Stimulated activated CD4-positive, alpha-beta T cell treated with anti-CD3 and anti-CD28 coated beads, Interleukin-4, amount 100 ng/mL, for 1 hour (primary cell): ENCODE measurements at places on chromosomes 6 and 20.

GRCh38 chr6:116405138-116405537 is 34.4 kb downstream of the DSE start:
- DNase-seq = no peak

GRCh38 chr20:45290677-45291355 is 15.8 kb upstream of the RBPJL start:
- peak; percentile 64 for DNase-seq

GRCh38 chr20:52667358-52667757 is 304.8 kb upstream of the TSHZ2 start:
- no peak for DNase-seq

GRCh38 chr6:45138765-45139164 is 189.4 kb upstream of the RUNX2 start:
- DNase-seq = no peak

- DNase-seq = no peak
Measured at GRCh38 chr20:43388268-43389002, 69.3 kb upstream of the SRSF6 start.

- no peak for DNase-seq
Measured at GRCh38 chr6:34957231-34957783, 68.3 kb downstream of the ANKS1A start.

- DNase-seq = no peak
Measured at GRCh38 chr6:79430913-79431536, 106.2 kb downstream of the LCA5 start.

DNA sequence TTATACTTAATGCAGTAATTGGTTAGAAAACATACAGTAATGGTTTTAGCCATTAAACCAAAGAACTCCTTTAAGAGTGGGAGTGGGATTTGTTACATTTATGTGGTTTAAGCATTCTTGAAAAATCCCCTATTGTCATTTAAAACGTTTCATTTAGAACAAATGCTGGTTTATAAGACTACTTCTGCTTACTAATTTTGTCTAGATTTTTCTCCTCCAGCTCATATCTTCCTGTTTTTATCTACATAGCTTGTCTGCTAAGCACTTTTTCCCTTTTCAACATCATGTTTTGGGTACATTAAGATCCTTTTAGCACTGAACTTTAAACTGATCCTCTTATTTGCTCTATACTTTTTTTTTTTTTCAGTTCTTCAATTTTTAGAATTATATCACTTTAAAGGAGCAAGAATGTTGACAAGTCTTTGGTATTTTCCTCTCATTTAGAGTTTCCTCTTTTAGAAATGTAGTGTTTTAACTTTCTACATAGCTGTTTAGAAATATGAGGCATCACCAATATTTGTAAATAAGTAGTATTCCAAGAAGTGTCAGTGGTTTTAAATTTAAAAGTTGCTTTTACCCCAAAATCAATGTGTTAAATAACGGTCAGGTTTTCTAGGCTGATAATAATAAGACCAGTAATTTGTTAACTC is 80.9 kb downstream of the SESN1 start:
- DNase-seq = no peak

DNA sequence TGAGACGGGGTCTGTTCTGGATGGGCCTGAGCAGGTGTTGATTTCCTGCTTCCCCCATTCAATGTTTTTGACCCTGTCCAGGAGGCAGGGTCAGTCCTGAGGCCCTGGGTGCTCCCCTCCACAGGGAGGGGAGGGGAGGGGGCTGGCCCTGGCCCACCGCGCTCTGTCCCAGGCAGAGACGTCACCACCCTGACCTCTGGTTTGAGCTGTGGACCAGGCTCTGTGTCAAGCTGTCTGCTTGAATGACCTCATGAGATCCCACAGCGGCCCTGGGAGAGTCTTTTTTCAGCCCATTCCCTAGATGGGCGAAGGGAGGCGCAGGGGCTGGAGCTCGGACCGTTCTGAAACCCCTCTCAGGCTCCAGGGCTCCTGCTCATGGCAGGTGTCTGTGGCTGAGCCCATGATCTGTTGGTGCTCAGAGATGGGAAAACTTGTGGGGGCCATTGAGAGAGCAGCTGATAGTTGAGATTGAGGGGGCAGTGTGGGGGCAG is 8.9 kb upstream of the LKAAEAR1 start:
- no peak for DNase-seq

GRCh38 chr6:105514306-105514705 is 111.4 kb upstream of the PREP start:
- no peak for DNase-seq

GRCh38 chr6:75830959-75831885 is 82.2 kb downstream of the MYO6 start:
- no peak for DNase-seq

DNA sequence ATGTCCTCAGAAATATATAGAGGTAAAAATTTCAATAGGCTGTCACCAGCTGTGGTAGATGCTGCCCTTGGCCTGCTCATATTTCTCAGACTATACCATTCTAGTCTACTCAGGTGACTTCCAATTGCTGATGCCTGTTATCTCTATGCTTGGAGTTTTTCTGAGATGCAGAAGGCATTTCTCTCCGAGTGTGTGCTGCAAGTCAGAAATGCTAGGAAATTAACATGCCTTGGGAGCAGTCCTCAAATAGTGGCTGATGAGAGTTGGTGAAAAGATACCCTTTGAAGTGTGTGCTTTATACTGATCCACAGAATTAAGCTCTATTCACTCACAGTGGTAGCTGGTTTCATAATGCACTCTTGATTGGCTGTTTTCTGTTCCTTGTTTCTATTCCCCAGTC is 43.2 kb upstream of the PKIB start:
- no peak for DNase-seq

DNA sequence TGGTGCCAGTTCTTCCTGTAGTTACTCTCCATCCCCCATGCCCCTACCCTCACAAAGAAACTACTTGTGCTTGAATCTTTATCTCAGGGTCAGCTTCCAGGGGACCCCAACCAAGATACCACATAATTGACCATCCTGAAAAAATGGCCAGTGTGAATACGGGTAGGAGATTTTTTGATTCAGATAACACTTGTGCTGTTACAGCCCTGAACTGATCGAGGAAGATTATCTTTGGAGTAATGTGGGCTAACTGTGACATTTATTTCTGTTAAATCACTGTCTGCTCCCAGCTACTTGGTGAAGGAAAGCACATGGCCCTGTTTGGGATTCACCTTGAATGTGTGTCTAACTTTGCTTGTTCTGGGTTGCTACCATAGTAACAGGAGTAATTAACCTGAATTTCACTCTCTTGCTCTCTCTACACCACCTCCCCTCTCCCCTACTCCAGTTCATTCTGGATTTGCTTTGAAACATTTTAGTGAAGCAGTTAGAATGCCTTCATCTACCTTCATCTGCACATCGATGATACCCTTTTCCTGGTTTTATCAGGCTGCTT is 219.6 kb upstream of the CHD6 start:
- DNase-seq = no peak

DNA sequence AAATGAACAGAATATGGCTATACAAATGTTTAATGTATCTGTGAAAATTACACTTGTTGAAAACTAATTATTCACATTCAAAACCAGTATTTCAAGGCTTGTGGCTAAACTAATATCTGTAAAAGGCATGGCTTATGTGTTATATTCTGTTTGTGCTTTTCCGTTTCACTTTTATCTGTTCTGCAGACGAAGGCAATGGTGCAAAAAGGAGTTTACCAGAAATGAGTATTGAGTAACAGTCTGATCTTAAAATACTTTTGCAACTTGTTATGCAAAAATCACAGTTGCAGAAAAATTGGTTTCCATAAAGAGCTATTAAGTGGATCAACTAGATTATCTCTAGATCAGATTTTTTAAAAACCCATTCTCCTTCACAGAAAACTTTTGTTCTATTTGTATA is 9.4 kb upstream of the STX11 start:
- no peak for DNase-seq

DNA sequence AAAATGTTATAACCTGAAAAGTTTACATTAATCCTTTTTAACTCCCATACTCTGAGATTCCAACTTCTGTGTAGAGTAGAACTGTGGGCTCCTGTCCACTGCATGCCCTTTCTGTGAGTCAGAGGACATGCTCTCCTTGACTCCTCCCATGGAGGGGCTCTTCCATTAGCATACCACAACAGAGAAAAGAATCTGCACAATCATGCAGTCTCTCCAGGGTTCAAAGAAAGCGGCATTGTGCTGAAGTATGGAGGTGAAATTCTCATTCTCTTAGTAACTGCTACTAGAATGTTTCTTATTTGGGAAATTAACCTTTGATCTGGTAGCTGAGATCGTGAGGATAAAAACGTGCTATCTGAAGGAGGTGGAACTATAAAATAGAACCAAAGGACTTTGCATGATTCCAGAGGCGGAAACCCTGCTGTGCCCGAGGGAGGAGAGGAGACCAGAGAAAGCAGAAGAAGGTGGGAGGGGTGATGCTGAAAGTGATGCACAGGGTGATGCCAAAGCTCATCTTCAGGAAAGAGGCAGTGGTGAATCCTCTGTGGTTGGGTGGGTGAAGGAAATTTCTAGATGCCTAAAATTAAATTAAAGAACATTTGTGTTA is 202.2 kb upstream of the PCSK2 start:
- no peak for DNase-seq

GRCh38 chr6:158769771-158770432 is 49.3 kb downstream of the EZR start:
- DNase-seq = no peak

DNA sequence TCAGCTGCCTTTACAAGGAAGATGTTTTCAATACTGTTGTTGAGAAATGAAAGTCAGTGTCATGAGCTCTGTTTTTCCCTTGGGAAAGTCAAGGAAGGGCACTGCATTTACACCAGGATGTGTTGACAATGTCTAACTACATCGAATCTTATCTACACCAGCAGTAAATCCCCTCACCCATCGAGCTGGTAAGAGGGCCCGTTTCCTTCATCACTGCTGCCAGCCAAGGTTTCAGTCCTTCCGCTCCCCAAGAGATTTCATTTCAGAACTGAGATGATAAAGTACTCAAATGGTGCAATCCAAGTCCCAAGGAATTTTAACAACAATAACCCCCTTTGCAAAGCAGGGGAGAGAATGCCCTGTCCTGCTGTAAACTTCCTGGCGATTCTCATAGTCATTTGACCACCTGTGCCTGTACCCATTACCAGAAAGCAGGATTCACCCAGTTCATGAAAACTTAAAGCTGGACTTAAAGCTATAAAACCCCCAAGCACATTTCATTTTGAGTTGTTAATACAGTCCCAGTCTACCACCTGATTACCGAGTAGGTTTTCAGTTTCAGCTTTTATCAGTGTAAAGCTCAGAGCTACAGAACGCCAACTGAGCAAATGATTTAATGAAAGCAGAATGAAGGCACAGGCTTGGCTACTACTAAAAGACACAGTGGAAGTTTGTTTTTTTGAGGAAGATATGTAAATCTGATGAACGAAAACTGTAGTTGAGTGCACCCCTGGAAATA is 122.5 kb upstream of the TAB2 start:
- no peak for DNase-seq

GRCh38 chr20:32019156-32019510 is 8.9 kb downstream of the CCM2L start:
- no peak for DNase-seq
